ENCODE measurements at places on chromosomes 5 and 9. TPM values are rescaled to one million over a fixed set of nuclear protein-coding genes. Genes with fewer than 3 reads are reported as not detected.

CCNI2 gene
- total RNA-seq, result 1.1 TPM

GLRA1 gene
- not detected for total RNA-seq

CATSPER3 gene
- 0.68 TPM for total RNA-seq

ALDH1A1 gene
- 238 TPM for total RNA-seq

COX7C gene
- total RNA-seq, result 368 TPM

SPAG8 gene
- 13.3 TPM for total RNA-seq

- DNase-seq, result no peak
- H3K36me3 ChIP-seq, result no peaks in the 10 kb centered on the region
- peaks cover 5% of the 10 kb centered on the region for H3K27me3 ChIP-seq
- no peak overlapping the region for H3K27ac ChIP-seq
- no peak overlapping the region for H3K4me3 ChIP-seq
Observed at GRCh38 chr5:137152616-137153015, 346.5 kb downstream of the SPOCK1 start.

GRCh38 chr5:62259699-62260250 is 46.2 kb upstream of the KIF2A start:
- no peaks in the 10 kb centered on the region for H3K36me3 ChIP-seq
- DNase-seq, result no peak
- H3K4me3 ChIP-seq, result no peak overlapping the region
- no peaks in the 10 kb centered on the region for H3K4me1 ChIP-seq
- no peak overlapping the region for H3K27ac ChIP-seq

GRCh38 chr5:31982027-31982426 is 192.1 kb downstream of the GOLPH3 start:
- H3K36me3 ChIP-seq, result no peaks in the 10 kb centered on the region
- no peak for DNase-seq
- H3K27me3 ChIP-seq, result no peaks in the 10 kb centered on the region

DNA sequence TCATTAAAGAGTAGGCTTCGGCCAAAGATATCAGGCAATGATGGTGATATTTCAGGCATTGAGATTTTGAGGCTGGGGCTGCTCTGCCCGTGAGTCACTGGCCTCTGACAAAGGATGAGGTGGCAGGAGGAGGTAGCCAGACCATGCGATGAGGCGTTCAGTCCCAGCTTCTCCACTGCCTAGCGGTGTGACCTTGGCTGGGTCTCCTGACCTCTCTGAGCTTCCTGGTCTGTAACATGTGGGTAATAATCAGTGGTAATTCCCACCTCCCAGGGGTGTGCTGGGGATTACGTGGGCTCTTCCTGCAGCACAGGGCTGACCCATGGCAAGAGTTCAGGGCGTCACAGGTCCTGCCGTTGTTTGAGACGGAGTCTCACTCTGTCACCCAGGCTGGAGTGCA is 73.2 kb upstream of the RAPGEF1 start:
- H3K4me3 ChIP-seq, result no peak overlapping the region
- DNase-seq, result no peak
- H3K36me3 ChIP-seq, result no peaks in the 10 kb centered on the region
- H3K27ac ChIP-seq, result no peak overlapping the region

DNA sequence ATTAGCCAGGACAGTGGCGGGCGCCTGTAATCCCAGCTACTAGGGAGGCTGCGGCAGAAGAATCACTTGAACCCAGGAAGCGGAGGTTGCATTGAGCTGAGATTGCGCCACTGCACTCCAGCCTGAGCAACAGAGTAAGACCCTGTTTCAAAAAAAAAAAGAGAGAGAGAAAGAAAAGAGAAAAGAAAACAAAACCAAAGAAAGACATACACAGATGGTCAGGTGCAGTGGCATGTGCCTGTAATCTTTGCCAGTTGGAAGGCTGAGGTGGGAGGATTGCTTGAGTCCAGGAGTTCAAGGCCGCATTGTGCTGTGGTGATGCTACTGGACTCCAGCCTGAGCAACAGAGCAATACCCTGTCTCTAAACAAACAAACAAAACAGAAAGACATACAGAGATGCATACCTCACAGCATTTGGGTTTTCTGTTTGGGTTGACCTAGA is 10.0 kb upstream of the PSAT1 start:
- DNase-seq, result no peak
- H3K27me3 ChIP-seq, result no peaks in the 10 kb centered on the region
- no peak overlapping the region for H3K27ac ChIP-seq
- H3K4me3 ChIP-seq, result no peak overlapping the region

GRCh38 chr5:56596155-56596554 is 219.2 kb upstream of the MAP3K1 start:
- no peak for DNase-seq
- no peak overlapping the region for H3K27ac ChIP-seq
- H3K4me1 ChIP-seq, result no peaks in the 10 kb centered on the region
- no peak overlapping the region for H3K4me3 ChIP-seq

DNA sequence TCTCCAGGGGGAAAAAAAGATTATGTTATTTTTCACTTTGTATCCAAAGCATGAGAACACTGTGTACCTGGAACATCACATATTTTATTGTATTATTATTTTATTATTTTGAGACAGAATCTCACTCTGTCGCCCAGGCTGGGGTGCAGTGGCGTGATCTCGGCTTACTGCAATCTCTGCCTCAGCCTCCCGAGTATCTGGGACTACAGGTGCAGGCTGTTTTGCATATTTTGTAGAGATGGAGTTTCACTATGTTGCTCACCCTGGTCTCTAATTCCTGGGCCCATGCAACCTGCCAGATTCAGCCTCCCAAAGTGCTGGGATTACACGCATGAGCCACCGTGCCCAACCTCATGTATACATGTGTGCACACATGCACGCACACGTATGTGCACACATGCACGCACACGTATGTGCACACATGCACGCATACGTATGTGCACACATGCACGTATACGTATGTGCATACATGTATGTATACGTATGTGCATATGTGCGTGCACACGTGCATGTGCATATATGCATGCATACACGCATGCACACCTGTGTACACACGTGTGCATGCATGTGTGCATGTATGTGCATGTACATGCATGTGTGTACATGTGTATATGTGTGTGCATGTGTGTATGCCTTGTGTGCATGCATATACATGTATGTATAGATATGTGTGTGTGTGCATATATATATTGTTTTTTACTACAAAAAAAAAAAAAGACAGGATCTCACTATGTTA is 9.5 kb upstream of the UGCG start:
- H3K27me3 ChIP-seq, result no peaks in the 10 kb centered on the region
- no peaks in the 10 kb centered on the region for H3K36me3 ChIP-seq
- peaks cover 4% of the 10 kb centered on the region for H3K4me1 ChIP-seq
- DNase-seq, result no peak
- H3K27ac ChIP-seq, result no peak overlapping the region

Data from lower lobe of right lung (tissue), 2 donors.